ENCODE measurements at places on chromosomes 1 and 21.

GRCh38 chr1:150273311-150273710 is 721 bp downstream of the C1orf54 start:
- DNase-seq: no peak

DNA sequence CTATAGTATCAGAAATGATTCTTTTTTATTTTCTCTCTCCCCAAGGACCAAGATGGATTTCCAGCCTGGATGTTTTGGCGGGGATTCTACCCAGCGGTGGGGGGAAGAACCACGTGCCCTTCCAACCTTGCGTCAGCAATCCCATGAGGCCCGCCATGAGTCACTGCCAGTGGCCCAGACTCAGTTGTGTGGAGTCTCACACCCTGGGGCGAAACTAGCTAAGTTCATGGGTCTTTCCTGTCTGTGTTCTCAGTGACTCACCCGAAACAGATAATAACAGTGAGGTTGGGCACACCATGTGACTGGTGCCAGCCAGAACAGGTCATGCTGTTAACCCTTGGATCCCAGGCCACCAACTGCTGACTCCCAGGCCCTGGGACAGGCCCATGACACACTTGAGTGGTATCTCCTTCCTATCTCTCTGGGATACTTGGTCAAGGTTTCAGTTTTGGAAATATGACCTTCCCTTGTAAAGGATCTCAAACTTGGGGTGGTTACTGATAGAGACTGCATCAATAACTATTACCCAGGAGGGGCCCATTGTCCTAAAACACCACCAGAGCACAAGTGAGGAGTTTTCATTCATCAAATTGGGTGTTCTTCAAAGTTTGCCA is 98.0 kb upstream of the DUSP10 start:
- no peak for DNase-seq

GRCh38 chr1:39727221-39727931 is 11.3 kb upstream of the PPIE start:
- no peak for DNase-seq

GRCh38 chr1:173100476-173101107 is 49.9 kb upstream of the TNFSF18 start:
- DNase-seq: no peak

GRCh38 chr21:42566524-42567213 is 53.0 kb downstream of the SLC37A1 start:
- no peak for DNase-seq

DNA sequence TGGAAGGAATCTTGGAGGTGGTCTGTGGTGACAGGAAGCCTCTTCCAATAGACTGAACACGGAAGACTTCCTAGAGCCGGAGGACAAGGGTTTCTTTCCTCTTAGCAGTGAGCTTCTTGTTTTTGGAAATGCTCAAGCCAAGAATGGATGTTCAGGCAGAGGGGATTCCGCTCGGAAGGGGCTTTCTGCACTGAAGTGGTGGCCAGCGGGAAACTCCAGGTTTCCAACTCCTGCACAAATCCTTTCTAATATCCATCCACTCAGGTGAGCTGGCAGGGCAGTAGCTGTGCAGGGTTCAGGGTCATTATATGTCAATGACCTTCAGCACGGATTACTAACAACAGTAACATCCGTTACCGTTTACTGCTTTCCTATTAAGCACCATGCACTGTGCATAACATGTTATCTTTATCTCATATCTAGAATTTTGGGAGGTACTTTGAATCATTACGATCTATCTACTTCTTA is 573 bp upstream of the CPT2 start:
- no peak for DNase-seq

- DNase-seq: no peak
Observed at GRCh38 chr1:9792156-9793042, 31.4 kb downstream of the CLSTN1 start.

GRCh38 chr1:171137580-171137979 is 46.9 kb downstream of the FMO3 start:
- DNase-seq: no peak

GRCh38 chr21:45226540-45227326 is 61.0 kb downstream of the POFUT2 start:
- DNase-seq: no peak

DNA sequence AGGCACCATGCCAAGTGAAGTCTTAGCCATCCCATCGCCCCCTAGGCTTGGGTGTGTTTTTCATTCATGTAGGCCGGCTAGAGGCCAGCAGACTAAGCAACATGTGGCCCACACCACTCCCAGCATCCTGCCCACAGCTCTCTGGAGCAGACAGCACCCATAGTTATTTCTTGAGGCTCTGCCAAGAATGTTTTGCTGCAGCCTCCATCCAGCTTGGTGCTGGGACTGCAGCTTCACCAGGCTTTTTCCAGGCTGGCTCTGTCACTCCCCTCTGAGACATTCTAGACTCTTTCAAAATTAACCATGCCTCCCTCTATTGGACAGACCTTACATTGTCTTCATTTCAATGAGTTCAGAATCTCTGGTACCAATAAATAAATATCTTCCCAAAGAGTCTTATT is 104.2 kb downstream of the DUSP10 start:
- no peak for DNase-seq

DNA sequence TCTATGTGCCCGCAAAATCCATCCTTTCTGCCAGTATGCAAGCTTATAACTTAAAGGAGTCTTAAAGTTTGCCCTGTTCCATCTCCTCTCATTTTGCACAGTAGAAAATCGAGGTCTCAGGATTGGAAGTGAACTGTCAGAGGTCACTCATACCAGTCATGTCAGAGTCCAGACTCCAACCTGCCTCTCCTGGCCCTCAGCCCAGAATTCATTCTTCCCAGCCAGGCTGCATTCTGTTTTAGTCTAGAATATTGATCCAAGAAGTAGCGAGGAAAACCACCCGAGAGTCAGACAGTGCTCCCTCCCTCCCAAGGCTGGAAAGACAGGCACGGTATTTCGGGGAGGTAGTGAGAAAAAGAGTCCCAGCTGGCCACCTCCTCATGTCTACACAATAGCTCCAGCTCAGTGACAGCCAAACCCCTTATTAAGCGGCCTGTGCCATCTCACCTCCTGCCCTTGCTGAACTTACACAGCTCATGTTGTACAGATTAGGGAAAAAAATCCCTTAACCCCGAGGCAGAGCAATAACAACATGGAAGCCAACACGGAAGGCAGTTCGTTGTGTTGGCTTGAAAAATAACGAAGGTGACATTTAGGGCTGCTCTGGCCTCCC is 89.4 kb downstream of the OMA1 start:
- DNase-seq: no peak

- DNase-seq: no peak
Observed at GRCh38 chr1:105608713-105609112, 1447.8 kb upstream of the PRMT6 start.

DNA sequence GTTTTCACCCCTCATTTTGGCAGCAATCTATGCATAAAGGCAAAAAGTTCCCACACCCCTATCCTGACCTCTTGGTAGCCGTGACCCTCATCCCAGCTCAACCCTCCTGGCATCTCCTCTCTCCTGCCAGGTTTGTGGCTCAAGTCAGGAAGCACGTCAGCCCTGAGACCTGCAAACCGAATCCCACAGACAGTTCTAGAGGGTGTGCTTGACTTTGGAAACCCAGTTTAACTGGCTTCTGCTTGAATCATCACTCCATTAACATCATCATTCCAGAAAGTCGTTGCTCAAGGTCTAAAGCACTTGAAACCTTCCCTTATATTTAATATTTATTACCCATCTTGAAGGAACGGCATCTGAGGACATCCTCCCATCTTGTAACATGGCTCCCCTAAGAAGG is 133.4 kb upstream of the ERG start:
- no peak for DNase-seq

- DNase-seq: no peak
Observed at GRCh38 chr1:41073971-41074370, 52.4 kb upstream of the SLFNL1 start.

GRCh38 chr1:220217383-220217988 is 54.8 kb downstream of the RAB3GAP2 start:
- no peak for DNase-seq

- DNase-seq: no peak
Observed at GRCh38 chr1:7334475-7335035, 436.5 kb upstream of the VAMP3 start.

- DNase-seq: no peak
Observed at GRCh38 chr1:100597784-100598183, 59.8 kb downstream of the GPR88 start.

- DNase-seq: no peak
Observed at GRCh38 chr1:213541641-213542040, 446.1 kb upstream of the PROX1 start.

- no peak for DNase-seq
Observed at GRCh38 chr1:95122151-95122697, 5.1 kb downstream of the TLCD4 start.

GRCh38 chr1:40703316-40703715 is 11.8 kb downstream of the NFYC start:
- DNase-seq: no peak

GRCh38 chr21:20592463-20592862 is 405.7 kb upstream of the NCAM2 start:
- DNase-seq: no peak

- no peak for DNase-seq
Observed at GRCh38 chr1:93408203-93408602, 39.7 kb upstream of the FNBP1L start.

- DNase-seq: no peak
Observed at GRCh38 chr1:18766328-18766727, 93.1 kb downstream of the TAS1R2 start.

- no peak for DNase-seq
Observed at GRCh38 chr1:18641005-18641941, 10.6 kb downstream of the PAX7 start.

GRCh38 chr1:112692681-112693080 is 14.2 kb downstream of the RHOC start:
- no peak for DNase-seq

DNA sequence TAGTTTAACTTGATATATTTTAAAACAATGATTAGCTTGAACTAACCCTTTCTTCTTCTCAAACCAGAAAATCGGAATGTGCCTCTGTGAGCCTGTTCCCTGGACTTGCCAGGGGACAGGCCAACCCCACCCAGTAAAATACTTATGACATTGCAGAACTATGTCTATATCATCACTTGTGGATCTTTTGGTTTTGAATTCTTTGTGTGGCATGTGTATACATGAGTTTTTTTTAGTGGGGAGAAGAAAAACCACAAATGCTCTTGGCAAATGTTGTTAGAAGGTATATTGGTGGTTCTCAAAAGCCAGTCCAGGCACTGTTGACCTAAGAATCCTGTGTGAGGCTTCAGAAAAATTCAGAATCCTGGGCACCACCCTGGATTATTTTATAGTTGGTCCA is 347.4 kb downstream of the SIPA1L2 start:
- no peak for DNase-seq

GRCh38 chr1:1050577-1051052 is 23.5 kb downstream of the RNF223 start:
- no peak for DNase-seq

GRCh38 chr1:111735858-111736544 is 3.2 kb downstream of the INKA2 start:
- no peak for DNase-seq

- DNase-seq: no peak
Observed at GRCh38 chr1:67184838-67185421, 18.7 kb downstream of the IL23R start.

DNA sequence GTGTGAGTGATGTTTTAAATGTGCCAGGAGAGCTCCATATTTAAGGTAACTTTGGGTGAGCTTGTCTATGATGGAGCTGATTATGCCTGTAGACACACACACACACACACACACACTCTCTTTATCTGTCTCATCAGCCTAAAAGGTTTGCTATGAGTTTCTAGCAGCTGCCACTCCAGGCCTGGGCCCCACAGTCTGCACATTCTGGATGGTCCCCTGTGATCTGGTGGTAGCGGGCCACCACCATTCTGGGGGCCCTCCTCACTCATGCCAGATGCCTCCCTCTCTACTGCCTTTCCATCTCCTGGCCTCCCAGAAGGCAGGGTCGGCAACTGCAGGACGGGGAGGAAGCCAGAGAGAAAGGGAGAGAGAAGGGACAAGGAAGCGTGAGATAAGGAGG is 129.2 kb upstream of the TNR start:
- DNase-seq: no peak

DNA sequence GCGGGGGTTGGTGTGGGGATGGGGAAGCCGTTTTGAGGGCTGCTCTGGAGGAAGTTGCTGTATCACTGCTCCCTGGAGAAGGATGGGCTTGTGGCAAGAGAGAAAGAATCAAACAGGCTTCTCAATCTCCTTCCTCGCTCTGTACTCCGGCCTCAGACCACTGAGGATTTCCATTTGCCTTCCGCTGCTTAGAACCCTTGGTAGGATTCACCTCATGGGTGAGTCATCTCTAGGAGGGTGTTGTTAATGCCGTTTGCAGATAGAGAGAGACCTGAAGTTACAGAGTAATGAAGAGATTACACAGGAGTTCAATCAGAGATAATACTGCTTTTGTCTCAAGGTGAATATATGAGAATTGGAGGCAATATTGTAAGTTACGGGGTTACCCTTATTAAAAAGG is 15.3 kb downstream of the SLC35F3 start:
- no peak for DNase-seq

DNA sequence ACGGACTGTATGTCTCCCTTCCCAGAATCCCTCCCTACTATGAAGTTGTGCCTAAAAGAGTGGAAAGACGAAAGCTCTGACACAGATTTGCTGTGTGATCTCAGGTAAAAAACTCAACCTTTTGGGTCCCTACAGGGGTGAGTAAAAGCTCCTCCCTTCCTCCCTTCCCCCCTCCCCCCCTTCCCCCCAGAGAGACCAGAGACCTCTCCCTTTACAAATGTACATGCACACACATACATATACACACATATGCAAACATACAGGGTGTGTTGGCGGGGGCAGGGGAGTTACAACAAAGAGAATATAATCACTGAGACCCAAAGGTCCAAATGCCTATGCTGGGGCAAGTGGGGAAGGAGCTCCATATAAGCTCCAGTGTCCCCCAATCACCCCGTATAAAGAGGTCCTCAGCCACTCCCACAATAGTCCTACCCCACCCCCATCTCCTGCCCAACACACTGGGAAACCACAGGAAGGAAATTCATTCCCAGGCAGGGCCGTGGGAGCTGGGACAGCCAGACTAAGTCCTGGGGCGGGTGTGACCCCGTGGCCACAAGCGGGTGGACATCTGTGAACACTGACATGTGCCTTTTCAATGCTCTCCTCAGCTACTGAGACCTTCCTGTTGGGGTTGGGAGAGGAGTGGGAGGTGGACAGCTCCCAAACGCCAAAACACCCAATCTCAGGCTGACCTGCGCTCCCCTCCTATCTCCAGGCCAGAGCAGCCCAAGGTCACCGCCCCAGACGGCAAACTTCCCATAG is 2.0 kb downstream of the MEF2D start:
- DNase-seq: no peak

Data from cortex of kidney (tissue), 1 donor.